ENCODE measurements at places on chromosomes 2 and 18.

- no peak for DNase-seq
Observed at GRCh38 chr18:80179857-80180558, 67.3 kb downstream of the PARD6G start.

GRCh38 chr2:127778447-127778846 lies 32.5 kb downstream of the WDR33 start:
- no peak for DNase-seq

GRCh38 chr2:31413862-31414550 lies 536 bp downstream of the XDH start:
- no peak for DNase-seq

GRCh38 chr2:233267516-233268245 lies 16.2 kb downstream of the ATG16L1 start:
- DNase-seq: no peak

- no peak for DNase-seq
Observed at GRCh38 chr18:56115071-56116015, 523.0 kb downstream of the TXNL1 start.

DNA sequence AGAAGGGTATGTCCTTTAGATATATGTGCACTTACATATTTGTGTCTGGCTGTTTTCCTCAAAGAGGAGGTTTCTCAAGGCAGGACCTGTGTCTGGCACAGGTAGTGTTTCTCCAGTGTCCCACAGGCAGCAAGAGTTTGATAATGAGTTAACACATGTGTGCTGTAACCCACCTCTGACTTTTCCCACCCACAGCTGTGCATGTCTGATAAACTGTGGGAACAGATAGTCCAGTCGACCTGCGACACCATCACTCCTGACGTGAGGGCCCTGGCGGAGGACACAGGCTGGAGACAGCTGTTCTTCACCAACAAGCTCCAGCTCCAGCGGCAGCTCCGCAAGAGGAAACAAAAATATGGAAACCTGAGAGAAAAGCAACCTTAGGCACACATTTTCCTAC lies 58.2 kb downstream of the SLC16A14 start:
- DNase-seq: no peak

GRCh38 chr2:241364781-241365180 lies 8.7 kb downstream of the FARP2 start:
- no peak for DNase-seq

GRCh38 chr2:65231892-65232477 lies 4.4 kb downstream of the ACTR2 start:
- no peak for DNase-seq

- DNase-seq: no peak
Observed at GRCh38 chr18:54086046-54086802, 138.2 kb downstream of the MBD2 start.

- DNase-seq: no peak
Observed at GRCh38 chr2:44932079-44932478, 9.4 kb upstream of the SIX3 start.

- DNase-seq: no peak
Observed at GRCh38 chr2:235006986-235007385, 55.2 kb downstream of the SH3BP4 start.

DNA sequence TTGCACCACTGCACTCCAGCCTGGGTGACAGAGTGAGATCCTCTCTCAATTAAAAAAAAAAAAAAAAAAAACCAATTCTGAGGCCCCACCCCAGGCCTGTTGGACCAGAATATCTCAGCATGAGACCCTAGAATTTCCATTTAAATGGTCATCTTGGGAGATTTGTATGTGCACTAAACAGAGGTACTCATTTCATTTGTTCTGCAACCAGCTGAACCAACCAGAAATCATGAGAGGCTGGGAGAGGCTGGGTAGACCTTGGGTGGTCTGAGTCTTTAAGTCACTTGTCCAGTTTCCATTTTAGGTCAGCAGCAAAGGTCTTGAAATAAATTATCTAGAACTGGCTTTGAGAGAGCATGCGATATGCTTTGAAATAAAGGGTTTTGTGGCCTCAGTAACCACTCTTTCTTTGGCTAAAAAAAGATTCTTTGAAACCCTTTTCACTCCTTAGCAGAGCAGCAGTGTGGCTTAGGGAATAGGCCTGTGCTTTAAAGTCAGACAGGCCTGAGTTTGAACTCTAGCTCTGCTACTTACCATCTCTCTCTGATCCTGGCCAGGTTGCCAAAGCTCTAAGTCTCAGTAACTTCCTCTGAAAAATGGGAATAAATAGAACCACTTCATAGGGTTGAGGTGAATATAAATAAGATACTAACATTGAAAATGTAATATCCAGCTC lies 52.6 kb downstream of the QPCT start:
- no peak for DNase-seq

- no peak for DNase-seq
Observed at GRCh38 chr2:216131175-216131926, 22.2 kb downstream of the XRCC5 start.

- DNase-seq: no peak
Observed at GRCh38 chr18:45462179-45462578, 153.1 kb upstream of the SLC14A2 start.

DNA sequence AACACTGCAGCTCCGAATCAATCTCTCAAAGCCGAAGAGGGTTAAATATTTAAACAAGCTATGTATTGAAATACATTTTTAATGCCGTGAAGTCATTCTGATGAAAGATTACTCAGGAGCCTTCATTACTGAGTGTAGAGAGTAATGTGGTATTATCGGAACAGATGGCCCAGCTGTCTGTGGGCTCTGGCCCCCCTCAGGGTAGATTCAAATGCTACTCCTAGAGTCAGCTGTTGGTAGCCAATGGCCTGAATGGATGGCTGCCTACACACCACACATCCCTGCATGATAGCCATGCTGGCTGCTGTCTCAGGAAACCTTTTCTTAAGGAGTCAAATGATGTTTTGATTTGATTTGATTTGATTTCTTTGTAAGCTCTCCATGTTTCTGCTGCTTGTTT lies 732.3 kb upstream of the CELF4 start:
- DNase-seq: no peak

- no peak for DNase-seq
Observed at GRCh38 chr2:240564561-240565332, 3.5 kb upstream of the RNPEPL1 start.

- DNase-seq: no peak
Observed at GRCh38 chr2:42032224-42032620, 15.6 kb upstream of the PKDCC start.

DNA sequence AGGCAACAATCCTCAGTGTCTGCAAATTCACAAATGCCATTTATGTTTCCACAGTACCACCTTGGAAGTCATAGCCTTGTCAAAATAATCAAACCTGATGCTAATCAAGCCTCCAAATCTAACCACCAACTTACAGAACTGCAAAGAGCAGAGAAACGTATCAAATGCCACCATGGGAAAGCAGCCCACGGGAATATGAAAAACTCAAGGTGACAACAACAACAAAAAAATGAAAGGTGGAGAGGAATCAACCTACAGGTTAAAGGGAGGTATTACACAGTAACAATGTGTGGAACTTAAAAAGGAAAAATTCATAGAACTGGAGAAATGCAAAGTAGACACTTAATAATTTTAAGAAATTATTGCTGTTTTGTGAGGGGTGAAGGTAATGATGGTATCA lies 46.7 kb downstream of the CD226 start:
- DNase-seq: no peak

DNA sequence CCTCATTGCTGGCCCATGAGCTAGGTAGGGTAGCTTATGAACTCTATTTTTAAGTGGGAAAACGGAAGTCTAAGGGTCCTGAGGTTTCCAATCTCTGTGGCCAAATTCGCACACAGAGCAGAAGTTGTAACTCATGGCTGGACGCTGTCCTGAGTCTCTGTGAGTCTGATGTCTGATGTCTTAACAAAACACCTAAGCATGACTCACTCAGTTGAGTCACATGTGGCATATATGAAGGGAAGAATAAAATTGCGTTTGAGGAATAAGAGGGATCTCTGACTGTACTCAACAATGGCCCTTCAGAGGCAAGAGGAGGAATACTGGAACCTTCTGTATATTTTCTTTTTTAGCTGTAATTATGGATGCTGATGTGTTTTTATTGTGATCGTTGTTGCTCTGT lies 569.7 kb downstream of the RIT2 start:
- no peak for DNase-seq

- DNase-seq: no peak
Observed at GRCh38 chr2:145220496-145220895, 700.6 kb upstream of the ZEB2 start.

DNA sequence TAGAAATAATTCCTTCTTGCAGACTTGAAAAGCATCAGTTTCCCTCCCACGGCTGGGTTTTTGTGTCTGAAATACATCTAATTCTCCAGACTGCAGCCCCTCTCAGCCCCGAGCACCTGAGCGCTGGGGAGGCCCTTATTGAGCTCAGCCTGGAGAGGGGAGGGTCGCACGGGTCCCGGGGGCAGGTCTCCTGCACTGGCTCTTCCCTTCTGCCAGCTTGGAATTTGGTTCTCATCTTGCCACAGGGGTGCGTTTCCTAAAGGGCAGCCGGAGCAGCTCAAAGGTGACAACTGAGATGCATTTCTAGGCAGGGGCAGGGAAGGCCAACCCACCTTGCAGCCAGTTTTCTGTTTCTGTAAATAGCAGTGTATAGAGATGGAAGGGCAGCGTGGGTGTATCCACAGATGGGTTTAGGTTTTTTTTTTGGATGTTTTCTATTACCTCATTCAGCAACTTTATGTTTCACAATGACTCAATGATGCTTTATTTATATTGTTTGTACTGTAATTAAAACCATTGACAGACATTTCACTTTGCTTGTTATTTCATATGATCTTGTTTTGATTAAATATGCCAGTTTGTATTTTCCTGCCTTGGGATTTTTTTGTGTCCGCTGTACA lies 37.0 kb downstream of the GBX2 start:
- no peak for DNase-seq

DNA sequence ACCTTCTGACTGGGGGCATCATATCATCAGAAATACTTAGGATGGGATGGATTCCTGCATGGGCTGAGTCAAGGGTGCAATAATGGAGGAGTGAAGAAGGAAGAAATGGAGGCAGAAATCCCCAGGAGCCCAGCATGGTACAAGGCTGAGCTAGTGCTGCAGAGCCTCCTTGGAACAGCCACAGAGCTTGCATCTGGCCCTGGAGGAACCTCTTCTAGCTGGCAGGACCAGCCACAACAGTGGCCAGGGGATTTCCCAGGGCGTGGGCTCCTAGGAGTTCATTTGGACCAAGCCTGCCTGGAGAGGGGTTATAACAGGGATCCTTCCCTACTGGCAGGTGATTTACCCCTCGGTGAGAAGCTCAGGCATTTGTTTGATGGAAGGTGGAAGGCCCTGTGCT lies 4.7 kb upstream of the IL37 start:
- DNase-seq: no peak

DNA sequence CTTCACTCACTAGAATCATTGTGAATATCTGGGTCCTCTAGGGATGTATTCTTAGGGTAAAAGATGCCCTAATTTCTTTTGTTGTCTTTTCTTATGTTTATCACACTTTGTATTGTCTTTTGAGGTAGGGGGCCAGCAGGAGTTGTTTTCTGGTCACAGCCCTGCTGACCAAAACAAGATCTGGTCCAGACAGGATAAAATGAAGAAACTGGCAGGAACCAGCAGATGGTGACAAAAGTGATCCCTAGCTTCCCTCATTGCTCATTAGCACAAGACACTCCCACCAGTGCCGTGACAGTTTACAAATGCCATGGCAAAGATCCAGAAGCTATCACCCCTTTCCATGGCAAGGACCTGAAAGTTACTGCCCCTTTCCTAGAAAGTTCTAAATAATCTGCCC lies 81.7 kb upstream of the CCDC85A start:
- DNase-seq: no peak

GRCh38 chr2:121080013-121080772 lies 204.8 kb downstream of the TFCP2L1 start:
- no peak for DNase-seq

DNA sequence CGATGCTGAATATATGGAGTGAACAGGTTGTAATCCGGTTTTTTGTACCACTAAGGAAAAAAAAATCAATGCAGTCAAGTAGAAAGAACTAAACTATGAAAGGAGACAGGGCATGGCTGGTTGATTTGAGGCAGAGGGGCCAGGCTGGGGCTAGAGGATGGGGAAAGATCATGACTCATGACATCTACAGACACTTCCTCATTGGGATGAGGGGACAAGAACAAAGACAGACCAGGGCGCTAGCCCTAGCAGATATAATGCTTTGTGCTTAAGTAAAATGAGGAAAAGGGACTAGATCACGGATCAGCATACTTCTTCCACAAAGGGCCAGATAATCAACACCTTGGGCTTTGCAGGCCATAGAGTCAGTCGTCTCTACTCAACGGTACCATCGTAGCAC lies 55.8 kb downstream of the ST6GAL2 start:
- no peak for DNase-seq

GRCh38 chr2:201255408-201256033 lies 4.8 kb upstream of the CASP8 start:
- no peak for DNase-seq

DNA sequence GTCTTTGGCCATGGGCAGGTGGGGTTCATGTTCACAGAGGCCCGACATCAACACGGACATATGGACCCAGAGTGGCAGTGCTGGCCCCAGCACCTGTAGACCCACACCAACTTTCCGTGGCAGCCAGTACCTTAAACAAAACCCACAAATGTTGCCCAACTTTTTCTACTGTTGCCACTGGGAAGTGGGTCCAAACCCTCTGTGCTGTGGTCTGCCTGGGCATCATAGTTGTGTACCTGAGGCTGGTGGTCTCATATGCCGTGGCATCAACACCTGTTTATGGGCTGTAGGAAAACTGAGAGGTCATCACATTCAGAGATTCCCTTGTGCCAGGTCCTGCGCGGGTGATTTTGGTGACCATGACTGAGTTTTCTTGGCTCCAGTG lies 79.9 kb downstream of the SH3RF3 start:
- no peak for DNase-seq

DNA sequence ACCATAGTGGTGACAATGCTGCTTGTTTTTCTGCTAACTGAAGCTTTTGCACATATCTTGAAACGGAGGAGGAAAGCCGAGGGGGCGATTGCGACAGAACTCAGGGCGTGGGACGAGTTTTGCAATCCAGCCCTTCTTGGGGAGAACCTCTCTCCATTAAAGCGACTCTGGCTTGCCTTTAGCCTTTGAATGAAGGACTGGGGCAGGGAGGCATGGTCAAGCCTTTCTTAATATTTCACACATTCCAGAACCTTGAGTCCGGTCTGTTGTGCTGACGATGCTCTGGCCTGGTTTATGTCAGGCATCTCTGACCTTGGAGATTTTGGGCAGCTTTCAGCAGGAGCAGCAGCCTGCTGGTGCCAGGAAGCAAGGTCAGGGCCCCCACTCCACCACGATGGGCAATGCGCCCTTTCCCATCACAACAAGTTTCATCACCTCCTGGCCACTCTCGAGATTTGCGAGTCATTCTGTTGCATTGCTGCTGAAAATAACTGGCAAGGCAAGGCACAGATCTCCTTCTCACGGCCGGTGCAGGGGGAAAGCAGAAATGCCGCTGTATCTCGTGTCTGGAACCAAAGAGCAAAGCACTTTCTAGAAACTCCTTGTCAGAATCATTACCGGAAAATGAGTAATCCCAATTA lies 10.8 kb downstream of the EMILIN2 start:
- peak; percentile 60 for DNase-seq
